Breast epithelium (tissue), 4 donors: ENCODE measurements at places on chromosomes 1 and 21.

DNA sequence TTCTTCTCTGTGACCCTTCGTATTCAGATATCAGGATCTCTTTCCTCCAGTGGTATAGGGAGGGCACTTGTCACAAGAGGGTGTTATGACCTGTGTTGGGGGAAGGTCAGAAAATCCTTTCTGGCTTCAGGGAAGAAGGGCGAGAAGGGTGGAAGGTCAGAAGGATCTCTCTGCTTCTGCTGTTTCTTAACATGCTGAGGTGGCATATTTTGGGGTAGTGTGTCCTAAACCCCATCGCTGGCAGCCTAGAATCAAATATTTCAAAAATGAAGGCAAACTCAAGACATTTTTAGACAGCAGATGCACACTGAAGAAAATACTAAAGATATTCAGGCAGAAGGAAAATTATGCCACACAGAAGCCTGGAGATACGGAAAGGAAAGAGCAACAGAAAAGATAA lies 207.6 kb downstream of the TM2D1 start:
- H3K4me1 ChIP-seq, result no peaks in the 10 kb centered on the region
- no peak overlapping the region for H3K4me3 ChIP-seq
- H3K36me3 ChIP-seq, result no peaks in the 10 kb centered on the region
- DNase-seq, result no peak
- H3K27ac ChIP-seq, result no peak overlapping the region
- no peaks in the 10 kb centered on the region for H3K27me3 ChIP-seq

GRCh38 chr1:77039739-77040138 lies 172.5 kb downstream of the ST6GALNAC5 start:
- DNase-seq, result no peak
- no peaks in the 10 kb centered on the region for H3K36me3 ChIP-seq
- H3K27ac ChIP-seq, result no peak overlapping the region
- no peaks in the 10 kb centered on the region for H3K27me3 ChIP-seq

DNA sequence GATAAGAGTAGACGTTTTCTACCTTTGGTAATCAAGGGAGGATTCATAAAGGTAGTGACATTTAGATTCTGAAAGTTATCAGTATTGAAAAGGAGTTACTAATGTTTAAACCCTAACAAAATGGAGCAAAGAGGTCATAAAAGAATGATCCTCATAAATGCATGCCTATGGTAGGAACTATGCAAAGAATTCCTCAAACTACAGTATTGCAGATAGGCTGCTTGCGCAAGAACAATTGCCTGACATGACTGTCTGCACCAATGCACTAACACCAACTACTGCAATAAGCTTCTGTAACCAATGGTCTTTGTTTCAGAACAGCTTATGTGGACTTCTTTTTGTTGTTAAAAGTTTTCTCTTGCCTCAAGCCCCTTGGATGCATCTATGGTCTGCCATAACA lies 597.3 kb upstream of the ADGRL4 start:
- no peaks in the 10 kb centered on the region for H3K36me3 ChIP-seq
- H3K27ac ChIP-seq, result no peak overlapping the region
- H3K27me3 ChIP-seq, result no peaks in the 10 kb centered on the region
- no peak overlapping the region for H3K4me3 ChIP-seq
- H3K4me1 ChIP-seq, result no peaks in the 10 kb centered on the region

DNA sequence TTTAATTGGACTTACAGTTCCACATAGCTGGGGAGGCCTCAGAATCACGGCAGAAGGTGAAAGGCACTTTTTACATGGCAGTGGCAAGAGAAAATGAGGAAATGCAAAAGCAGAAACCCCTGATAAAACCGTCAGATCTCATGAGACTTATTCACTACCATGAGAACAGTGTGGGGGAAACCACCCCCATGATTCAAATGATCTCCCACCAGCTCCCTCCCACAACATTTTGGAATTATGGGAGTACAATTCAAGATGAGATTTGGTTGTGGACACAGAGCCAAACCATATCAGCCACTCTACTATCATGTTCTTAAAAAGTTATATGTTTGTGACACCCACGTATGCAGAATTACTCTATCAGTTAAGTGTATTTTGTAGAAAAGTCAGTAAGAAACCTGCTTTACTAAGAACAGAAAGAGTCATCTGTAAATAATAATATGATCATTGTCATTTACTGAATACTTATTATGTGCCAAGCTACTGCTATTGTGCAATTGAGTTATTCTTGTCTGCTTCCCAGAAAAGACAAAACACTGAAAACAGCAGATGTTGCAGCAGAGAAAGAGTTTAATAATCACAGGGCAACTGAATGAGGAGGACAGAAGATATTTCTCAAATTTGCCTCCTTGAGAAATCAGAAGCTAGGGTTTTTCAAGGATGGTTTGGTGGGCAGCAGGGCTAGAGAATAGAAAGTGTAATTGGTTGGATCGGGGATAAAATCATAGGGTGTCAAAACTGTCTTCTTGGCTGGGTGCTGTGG lies 207.7 kb upstream of the FGGY start:
- no peak overlapping the region for H3K27ac ChIP-seq
- H3K27me3 ChIP-seq, result no peaks in the 10 kb centered on the region
- H3K4me3 ChIP-seq, result no peak overlapping the region
- no peaks in the 10 kb centered on the region for H3K4me1 ChIP-seq

GRCh38 chr1:164926107-164926506 lies 367.1 kb downstream of the PBX1 start:
- H3K27ac ChIP-seq, result no peak overlapping the region
- no peak for DNase-seq
- no peaks in the 10 kb centered on the region for H3K4me1 ChIP-seq

DNA sequence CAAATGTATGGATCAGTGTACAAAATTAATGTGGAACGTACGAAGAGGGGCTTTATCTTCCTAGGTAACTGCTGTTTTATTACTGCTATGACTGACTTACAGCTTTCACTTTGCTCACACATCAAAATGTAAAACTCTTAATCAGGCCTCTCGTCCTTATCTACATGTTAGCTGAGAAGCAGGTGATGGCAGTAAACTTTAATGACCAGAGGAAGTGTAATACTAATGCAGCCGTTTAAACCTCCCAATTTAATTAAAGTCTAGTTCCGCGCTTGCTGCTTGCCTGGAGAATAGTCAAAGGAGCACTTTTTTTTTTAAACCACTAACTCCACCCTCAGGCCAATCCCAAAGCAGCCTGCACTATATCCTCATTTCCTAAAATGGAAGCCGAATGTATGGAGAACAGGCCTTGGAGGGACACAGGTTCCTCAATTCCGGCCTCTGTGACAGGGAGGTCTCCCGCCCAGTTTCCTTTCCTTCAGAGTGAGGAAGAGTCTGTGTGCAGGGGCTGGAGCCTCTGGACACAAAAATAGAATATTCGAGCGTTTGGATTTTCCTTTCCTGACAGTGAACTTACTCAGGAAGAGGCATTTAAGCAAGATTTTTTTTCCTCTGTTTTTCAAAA lies 36.7 kb upstream of the RASAL2 start:
- H3K4me1 ChIP-seq, result no peaks in the 10 kb centered on the region
- H3K27me3 ChIP-seq, result no peaks in the 10 kb centered on the region
- DNase-seq, result no peak
- no peaks in the 10 kb centered on the region for H3K36me3 ChIP-seq

DNA sequence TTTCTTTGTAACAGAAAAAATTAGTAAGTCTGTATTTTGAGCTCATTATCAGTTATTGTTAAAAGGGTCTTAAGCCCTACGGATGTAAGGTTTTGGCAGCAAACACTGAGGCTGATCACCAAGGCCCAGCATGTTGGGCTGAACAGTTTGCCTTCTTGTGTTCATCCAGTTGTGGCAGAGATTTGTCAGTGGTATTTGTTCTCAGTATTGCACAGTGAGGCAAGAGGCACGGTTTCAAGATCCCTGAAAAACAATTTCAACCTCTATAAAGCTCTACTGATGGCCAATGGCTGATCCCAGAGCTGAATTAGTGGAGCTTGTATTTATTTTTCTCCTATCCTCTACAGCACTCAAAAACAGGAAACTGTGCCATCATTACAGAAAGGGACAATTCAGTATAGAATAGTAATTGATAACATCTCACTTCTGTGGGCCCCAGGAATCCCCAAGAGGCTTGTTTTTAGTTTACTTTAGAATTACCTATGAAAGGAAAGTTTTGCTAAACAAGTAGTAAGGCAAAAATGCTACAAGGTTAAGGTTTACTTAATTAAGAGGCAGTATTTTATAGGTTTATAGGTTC lies 191.8 kb upstream of the RAB4A start:
- no peak overlapping the region for H3K27ac ChIP-seq
- no peaks in the 10 kb centered on the region for H3K4me1 ChIP-seq
